ENCODE measurements at places on chromosomes 3 and 15.

GRCh38 chr15:38558372-38559059, 6.1 kb downstream of the RASGRP1 start:
- no peak for DNase-seq

GRCh38 chr3:176932433-176932832, 264.8 kb downstream of the TBL1XR1 start:
- DNase-seq, result no peak

GRCh38 chr3:54988838-54989630, 61.2 kb upstream of the LRTM1 start:
- DNase-seq, result no peak

- DNase-seq, result no peak
Measured at GRCh38 chr15:85094685-85095084, 113.0 kb downstream of the PDE8A start.

DNA sequence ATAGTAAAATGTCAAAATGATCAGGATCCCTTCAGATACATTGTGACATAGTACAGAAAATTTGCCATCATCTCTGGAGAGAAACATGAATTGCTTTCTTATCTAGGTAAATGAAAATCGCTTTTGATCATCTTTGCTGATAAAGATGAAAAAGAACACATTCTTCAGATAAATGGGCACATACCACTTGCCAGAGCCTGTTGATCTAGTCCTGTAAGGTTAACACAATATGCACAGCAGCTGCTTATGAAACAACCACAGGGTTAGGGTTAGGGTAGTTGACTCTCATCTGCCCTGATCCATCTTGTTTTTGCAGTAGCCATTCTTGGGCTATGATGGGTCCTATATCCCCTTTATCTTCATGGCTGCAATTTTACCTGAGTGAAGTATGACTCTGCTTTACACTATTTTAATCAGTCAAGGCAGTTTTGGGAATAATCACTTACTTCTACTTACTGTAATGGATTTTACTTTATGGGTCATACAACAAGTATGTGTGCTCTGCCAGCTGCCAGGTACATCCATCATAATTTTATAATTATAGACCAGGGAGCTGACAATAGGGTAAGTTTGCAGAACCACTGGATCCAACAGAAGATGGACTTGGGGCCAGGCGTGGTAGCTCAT, 12.6 kb upstream of the SPINK8 start:
- no peak for DNase-seq

Data from CD4-positive, alpha-beta T cell treated with Interleukin-1 beta for 1 hour (primary cell).